ENCODE measurements at places on chromosomes 11 and 22.

- no peak for DNase-seq
These were observed 95.7 kb downstream of the CWC15 start for GRCh38 chr11:94877443-94878200.

DNA sequence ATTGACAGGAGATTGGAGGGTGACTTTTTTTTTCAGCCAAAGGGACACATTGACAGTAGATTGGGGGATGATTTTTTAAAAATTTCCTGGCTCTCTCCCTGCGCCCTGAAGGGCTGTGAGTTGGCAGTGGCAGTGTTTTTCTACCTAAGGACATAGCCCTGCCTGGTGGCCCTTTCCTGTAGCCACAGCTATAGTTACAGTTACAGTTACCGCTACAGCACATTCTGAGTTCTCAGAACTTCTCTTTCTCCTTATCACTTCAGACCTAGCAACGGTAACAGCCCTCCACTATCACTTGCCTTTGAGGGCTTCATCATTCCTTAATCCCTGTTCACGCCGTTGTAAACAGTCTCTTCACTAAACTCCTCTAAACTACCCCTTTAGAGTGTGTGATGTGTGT is 684 bp downstream of the MRGPRX2 start:
- no peak for DNase-seq

DNA sequence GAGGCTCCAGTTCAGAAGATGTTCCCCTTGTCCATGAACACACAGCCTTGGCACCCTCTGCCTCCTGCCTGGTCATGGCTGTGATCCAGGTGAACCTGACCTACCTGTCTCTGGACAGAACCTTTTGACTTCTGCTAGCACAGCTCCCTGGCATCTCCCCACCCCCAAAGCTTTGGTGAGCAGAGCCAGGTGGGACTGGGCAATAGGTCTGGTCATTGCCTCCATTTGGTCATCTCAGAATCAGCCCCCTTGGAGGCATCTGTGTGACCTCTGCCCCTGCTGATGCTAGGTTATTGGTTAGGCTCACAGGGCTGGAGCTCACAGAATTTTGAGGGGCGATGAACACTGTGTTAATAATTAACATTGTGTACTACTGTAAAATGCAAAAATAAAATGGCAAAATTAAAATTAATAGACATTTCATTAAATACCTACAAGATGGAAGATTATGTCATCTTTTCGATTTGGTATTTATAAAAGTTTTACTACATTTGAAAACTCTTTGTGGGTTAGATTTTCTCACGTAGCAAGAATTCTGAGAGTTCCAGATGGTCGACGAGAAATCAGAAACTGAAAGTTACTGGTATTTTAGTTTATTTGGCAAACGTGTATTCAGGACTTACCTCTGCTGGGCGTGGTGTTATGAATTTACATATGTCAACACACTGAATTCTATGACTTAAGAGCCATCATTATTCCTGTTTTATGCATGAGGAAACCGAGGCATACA is 8.3 kb upstream of the KIAA0930 start:
- no peak for DNase-seq

DNA sequence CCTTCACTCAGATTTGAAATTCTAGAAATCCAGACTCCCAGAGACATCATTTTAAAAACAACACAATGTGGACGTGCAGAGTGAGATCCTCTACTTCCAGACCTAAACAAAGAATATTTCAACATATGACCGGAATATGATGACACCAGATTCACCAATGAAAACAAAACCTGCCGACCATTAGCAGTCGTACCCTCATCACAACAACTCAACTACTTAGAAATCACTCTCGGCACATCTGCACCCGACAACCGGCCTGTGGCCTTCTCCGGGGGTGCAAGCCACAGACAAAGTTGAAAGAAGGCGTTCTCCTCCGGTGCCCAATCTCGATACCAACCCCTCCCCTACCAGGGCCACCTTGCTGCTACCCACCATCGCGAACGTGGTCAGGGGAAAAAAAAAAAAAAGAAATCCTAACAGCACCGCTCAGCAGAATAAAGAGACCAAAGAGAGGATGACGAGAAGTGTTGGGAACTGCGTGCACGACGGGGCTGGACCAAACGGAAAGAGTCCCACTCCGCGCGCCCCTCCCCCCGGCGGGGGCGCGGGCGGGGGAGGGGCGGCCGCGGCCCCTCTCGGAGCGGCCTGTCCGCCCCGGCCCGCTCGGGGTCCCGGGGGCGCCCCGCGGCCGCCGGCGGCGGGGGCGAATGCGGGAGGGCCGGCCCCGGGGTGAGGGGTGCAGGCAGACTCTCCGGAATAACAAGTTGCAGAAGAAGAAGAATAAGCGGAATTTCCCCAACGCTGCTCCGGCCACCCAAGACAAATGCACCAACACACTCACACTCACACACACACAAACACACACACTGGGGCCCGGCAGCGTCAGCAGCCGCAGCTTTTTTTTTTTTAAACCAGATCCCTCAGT is 1.7 kb downstream of the PHF21A start:
- peak; percentile 64 for DNase-seq

DNA sequence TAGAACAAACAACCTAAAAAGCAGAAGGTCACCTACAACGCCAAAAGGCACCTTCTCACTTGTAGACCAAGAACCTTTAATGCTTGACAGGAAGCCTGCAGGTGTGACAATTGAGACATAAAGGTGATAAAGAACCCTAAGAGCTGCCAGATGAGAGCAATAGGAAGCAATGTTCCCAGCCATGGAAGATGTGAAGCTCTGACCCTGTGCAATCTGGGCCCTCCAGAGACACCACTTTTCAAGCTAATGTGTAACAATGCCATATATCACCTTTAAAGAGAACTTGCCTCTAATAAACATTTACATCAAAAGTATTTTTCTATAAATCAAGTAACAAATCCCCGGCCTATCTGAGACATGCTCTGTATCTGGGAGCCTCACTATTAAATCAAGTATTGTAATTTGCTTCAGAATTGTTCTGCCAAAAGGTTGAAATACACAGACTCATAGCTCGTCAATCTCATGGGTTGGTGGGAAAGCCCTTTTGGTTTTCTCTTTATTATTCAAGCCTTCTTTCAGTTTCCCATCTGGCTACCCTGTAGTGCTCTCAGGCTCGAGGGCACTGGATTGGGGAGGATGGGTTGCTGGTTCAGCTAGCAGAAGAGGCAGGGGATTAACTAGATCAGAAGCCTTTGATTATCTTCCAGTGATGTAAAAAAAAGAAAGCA is 368.9 kb downstream of the BUD13 start:
- no peak for DNase-seq

DNA sequence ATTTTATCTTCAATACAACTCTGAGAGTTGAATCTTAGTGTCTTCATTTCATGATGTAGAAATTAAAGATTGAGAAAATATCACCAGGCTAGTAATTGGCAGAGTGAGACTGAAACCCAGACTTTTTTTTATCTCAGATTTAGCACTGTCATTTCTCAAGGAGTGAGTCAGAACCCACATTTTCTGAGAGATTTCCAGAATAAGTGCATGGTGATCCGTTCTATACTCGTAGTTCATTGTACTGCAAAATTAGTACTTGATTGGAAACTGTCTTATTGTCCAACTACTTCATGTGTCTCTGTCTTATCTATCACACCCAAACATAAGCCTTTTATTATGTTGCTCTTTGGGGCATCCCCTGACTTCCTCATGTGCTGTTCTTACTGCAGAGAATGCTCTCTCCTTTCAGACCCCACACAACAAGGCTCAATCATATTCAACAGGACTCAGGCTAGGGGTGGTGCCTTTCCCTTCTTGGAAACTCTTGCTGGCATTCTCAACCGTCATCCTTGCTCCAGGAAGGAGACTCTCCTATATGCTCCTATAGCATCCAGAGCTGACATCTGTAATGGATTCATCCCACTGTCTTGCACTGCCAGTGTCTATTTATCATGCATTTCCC is 76.7 kb upstream of the BLID start:
- no peak for DNase-seq

DNA sequence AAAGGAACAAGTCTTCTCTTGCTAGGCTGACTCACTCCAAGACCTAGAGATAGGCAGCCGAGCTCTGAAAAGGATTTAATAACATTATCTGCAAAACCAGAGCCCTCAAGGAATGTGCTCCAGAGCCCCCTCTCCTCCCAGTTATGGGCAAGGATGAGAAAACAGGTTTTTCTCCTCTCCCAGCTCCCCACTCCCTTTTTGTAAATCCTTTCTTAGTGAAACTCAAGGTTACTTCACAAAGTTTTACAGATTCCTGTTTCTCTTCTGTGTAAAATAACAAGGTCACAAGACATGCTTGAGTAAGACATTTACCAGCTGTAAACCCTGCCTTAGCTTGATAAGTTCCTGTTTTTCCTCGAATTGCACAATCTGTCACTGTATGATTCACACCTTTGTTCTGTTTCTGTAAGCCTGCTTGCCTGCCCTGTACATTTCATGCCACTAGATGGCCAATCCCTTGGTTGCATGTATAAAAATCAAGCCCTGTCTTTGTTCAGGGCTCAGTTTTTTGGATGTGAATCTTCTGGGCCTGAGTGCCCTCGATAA is 489.4 kb downstream of the KCNA4 start:
- no peak for DNase-seq

DNA sequence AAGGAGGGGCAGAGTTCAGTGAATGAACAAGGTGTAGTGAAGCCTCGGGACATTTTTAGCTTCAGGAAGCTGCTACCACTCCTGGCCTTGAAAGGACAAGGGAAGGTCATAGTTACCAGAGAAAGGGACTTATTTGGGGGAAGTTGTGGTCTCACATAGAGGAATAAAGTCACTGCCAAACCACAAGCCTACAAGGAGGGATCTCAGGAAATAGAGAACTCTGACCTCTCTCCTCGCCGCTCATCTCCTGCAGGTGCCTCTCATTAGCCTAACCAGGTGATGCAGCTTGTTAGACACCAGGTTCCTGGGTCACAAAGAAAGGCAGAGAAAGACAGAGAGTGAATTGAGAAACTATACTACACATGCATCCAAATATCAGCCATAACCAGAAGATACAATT is 14.3 kb upstream of the TOLLIP start:
- no peak for DNase-seq

- DNase-seq, result peak; percentile 71
These were observed 29.9 kb upstream of the OR10G7 start for GRCh38 chr11:124070915-124071622.

- DNase-seq, result no peak
These were observed 874.5 kb downstream of the BRD1 start for GRCh38 chr22:48953103-48953720.

- no peak for DNase-seq
These were observed at the start of gene XKR3 for GRCh38 chr22:16824716-16825687. Gene XKR3, minus strand, starts transcription at chr22:16825411. Its CDS starts 17,338 bp downstream, at chr22:16808073.

DNA sequence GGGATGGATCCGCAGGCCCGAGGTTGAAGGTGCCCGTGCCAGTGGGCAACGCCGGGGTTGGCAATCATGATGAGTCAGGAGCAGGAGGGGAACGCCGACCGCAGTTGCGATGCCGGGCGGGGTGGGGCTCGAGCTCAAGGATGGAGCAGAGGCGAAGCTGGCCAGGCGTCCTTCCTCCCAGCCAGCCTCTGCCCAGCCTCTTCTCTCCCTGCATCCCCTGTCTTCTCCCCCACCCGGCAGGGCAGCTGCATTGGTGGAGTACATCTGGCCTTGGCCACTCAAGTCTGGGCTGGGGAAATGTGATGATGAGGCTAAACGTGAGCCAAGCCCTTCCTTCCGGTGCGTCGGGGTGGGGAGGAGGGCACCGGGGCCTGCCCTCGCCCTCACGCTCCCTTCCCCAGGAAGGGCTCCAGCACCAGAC is 3.9 kb downstream of the IFITM10 start:
- DNase-seq, result no peak

GRCh38 chr11:8111636-8112035 is 30.6 kb downstream of the TUB start:
- DNase-seq, result no peak

DNA sequence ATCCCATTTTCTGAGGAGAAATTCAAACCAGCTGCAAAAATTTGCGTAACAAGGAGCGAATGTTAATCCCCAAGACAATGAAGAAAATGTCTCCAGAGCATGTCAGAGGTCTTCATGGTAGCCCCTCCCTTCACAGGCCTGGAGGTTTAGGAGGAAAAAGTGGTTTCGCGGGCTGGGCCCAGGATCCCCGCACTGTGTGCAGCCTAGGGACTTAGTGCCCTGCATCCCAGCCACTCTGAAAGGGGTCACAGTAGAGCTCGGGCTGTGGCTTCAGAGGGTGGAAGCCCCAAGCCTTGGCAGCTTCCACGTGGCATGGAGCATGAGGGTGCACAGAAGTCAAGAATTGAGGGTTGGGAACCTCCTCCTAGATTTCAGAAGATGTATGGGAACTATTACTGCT is 87.4 kb downstream of the BRD1 start:
- DNase-seq, result no peak

DNA sequence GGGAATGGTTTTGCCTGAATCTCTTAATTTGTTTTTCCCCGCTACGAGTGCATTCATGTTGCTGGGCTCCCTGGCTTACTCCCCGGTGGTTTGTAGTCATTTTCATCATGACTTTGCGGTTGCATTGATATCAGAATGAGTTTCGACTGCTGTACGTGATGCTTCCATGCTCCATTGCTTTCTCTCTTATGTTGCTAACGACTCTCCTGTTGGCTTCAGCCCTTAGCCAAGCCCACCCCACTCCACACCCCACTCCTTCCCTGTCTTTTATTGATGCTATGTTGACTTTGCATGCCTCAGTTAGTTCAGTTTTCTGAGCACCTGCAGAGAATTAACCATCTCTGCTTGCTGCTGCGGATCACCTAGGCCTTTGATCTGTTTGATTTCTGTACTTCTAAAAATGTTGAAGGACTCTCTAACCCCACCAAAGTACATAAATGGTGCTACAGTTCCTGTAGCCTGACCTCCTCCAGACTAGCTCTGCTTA is 65.3 kb downstream of the ARFGAP2 start:
- no peak for DNase-seq

DNA sequence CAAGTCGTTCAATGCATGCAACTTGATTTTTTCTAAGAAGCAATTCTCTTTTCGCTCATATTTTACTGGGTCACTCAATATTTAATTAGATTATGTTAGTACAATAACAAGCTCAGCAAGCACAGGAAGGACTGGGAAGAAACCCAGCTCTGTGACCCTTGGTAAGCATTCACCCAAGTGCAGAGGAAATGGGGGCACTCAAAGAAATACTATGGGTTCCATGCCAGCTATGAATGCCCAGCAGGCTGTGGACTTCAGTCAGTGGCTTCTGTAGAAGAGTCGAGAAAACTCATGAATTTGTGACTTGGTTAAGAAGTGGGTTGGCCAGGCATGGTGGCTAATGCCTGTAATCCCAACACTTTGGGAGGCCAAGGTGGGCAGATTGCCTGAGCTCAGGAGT is 123.6 kb downstream of the GALNT18 start:
- DNase-seq, result no peak

DNA sequence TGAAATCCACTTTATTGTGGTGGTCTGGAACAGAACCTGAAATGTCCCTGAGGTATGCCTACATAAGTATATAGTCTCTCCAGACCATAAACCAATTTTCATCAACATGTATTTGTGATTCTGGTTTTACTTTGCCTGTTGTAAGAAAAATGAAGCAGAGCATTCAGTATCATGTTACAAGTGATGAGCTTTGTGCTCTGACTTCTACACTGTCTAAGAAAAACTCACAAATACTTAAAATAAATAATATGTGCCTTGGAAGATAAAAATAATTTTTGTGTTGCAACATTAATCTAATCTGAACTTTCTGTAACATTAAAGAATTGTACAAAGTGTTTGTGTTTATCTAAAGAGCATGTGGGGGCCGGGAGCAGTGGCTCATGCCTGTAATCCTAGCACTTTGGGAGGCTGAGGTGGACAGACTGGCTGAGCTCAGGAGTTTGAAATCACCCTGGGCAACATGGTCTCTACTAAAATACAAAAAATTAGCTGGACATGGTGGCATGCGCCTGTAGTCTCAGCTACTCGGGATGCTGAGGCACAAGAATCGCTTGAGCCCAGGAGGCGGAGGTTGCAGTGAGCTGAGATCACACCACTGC is 219.5 kb downstream of the SOX6 start:
- DNase-seq, result no peak
